CD8-positive, alpha-beta memory T cell (primary cell): ENCODE measurements at places on chromosomes 5 and 9. TPM values are rescaled to one million over a fixed set of nuclear protein-coding genes. Genes with fewer than 3 reads are reported as not detected.

The ZNF366 gene
- not detected for total RNA-seq

The C5orf58 gene
- not detected for total RNA-seq

The PCDHA3 gene
- total RNA-seq, result not detected

The PTGS1 gene
- 0.27 TPM for total RNA-seq

The MARCOL gene
- total RNA-seq, result not detected

- H3K36me3 ChIP-seq, result peaks cover 77% of the 10 kb centered on the region
- H3K27ac ChIP-seq, result no peak overlapping the region
- H3K27me3 ChIP-seq, result no peaks in the 10 kb centered on the region
- peaks cover 1% of the 10 kb centered on the region for H3K4me1 ChIP-seq
- no peak overlapping the region for H3K4me3 ChIP-seq
- no peak for DNase-seq
These were observed 31.0 kb downstream of the PCDHGC5 start for GRCh38 chr5:141519605-141520565.

DNA sequence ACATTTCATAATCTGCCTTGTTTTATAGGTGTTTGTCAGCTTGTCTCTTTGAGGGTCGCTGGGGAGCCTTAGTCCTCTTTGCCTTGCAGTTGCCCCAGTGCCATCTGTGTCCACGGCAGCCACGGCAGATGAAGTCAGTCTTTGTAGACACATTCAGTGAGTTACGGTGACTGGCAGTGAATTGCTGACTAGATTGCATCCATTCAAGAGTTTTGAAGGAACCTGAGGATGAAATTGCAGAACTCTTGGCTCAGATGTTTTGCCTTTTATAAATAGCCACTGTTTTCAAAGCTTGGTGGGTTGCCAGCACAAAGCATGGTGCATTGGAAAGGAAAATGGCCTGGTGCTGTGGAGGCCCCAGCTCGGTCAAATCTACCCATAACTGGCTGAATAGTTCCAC, 125.6 kb downstream of the TRIO start:
- DNase-seq, result no peak
- H3K27ac ChIP-seq, result no peak overlapping the region
- no peaks in the 10 kb centered on the region for H3K27me3 ChIP-seq
- no peaks in the 10 kb centered on the region for H3K36me3 ChIP-seq
- H3K4me3 ChIP-seq, result no peak overlapping the region
- H3K4me1 ChIP-seq, result peaks cover 5% of the 10 kb centered on the region

DNA sequence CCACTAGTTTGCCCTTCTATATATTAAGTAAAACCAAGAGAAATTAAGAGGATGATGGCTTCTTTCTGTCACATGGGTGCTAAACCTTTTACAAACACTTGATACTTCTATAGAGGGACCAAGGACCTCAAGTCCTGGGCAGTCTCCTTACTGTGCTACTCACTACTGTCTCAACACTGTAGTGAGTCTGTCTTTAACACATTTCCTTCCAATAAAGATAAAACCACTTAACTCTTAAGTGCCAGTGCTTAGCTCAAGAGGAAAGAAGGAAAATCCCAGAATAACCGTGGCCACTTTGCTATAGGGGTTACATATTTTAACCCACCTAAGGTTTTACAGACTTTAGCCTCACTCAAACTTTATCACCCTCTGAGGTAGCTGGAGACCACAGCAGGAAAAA, 4.4 kb upstream of the GRPEL2 start:
- H3K27ac ChIP-seq, result no peak overlapping the region
- H3K4me1 ChIP-seq, result peaks cover 12% of the 10 kb centered on the region
- no peaks in the 10 kb centered on the region for H3K27me3 ChIP-seq
- H3K36me3 ChIP-seq, result no peaks in the 10 kb centered on the region
- H3K4me3 ChIP-seq, result no peak overlapping the region

DNA sequence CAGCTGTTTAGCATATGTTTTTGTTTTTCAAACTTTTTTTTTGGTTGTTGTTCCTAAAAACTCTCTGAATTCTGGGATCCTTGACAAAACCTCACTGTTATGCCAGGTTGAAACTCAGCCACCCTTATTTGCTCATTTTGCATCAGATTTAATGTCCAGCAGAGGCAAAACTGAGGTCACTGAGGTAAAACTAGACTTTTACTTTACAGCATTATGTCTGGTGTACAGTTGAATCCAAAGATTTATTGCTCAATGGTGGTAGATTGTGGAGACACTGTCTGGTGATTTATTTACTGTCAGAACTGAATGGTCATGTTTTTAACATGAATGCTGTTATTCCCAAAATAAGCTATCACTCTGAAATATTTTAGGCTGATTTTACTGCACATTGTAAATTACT, 87.9 kb downstream of the FBXL7 start:
- no peak overlapping the region for H3K27ac ChIP-seq
- H3K27me3 ChIP-seq, result no peaks in the 10 kb centered on the region
- H3K4me3 ChIP-seq, result no peak overlapping the region
- H3K4me1 ChIP-seq, result no peaks in the 10 kb centered on the region
- no peak for DNase-seq
- no peaks in the 10 kb centered on the region for H3K36me3 ChIP-seq

GRCh38 chr9:124202447-124202971, 55.2 kb upstream of the NEK6 start:
- H3K36me3 ChIP-seq, result no peaks in the 10 kb centered on the region
- H3K27ac ChIP-seq, result peak overlapping the region; percentile 36
- H3K4me3 ChIP-seq, result no peak overlapping the region
- H3K4me1 ChIP-seq, result peaks cover 14% of the 10 kb centered on the region

DNA sequence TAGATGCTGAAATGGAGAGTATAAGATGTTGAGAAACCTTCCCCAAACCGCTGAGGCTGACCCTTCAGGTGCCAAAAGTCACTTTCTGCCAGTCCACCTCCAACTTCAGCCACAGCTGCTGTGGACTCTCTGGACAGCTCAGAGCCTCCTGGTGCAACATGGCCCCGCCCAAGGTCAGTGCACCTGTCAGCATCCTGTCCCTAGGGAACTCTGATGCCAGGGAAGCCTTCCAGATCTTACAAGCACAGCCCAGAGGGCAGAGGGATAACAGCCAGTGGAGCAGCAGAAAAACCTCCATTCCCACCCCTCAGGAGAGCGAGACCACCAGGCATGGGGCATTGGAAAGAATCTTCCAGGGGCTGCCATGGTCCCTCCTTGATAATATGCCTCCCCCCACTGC, 10.5 kb upstream of the PTGES2 start:
- no peak overlapping the region for H3K27ac ChIP-seq
- no peaks in the 10 kb centered on the region for H3K27me3 ChIP-seq
- no peaks in the 10 kb centered on the region for H3K36me3 ChIP-seq
- no peak for DNase-seq

DNA sequence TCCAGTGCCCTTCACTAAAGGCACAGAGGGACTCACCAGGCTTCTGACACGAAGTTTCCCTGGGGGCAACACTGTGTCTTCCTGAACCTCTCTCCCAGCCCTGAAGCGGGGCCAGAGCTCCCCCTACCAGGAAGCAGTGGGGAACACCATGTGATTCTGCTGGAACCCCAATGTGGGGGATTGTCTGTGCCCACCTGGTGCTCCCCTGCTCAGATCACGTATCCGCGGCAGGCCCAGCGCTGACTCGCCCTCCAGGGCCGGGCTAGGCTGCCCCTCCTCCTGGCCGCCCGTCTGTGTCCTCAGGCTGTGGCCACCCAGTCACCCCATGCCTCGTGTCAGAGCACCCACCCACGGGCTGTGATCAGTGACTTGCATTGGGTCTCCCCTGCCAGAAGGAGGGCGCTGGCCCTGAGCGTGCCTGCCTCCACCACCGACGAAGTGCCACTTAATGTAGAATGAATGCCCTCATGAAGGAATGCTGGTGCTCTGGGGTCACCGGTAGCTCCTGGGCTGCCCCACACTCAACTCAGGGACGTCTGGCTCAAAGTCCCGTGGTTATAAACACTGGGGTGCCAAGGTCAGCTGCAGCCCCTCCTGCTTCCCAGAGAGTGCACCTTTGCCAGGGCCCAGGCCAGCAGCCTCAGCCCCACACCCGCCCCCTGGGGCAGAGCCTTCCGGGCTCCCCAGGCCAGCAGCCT, 22.1 kb downstream of the SARDH start:
- no peaks in the 10 kb centered on the region for H3K4me1 ChIP-seq
- H3K36me3 ChIP-seq, result no peaks in the 10 kb centered on the region
- no peak for DNase-seq
- no peaks in the 10 kb centered on the region for H3K27me3 ChIP-seq
- H3K4me3 ChIP-seq, result no peak overlapping the region

GRCh38 chr5:78651468-78651867, 2.9 kb upstream of the LHFPL2 start:
- no peaks in the 10 kb centered on the region for H3K36me3 ChIP-seq
- no peak for DNase-seq
- H3K27ac ChIP-seq, result no peak overlapping the region
- H3K27me3 ChIP-seq, result peaks cover 15% of the 10 kb centered on the region
- peaks cover 9% of the 10 kb centered on the region for H3K4me1 ChIP-seq
- no peak overlapping the region for H3K4me3 ChIP-seq
